ENCODE measurements at places on chromosomes 13 and 19.

- DNase-seq = peak; percentile 20
Observed at GRCh38 chr19:15199661-15200552, 888 bp downstream of the NOTCH3 start.

- no peak for DNase-seq
Observed at GRCh38 chr13:20981370-20982095, 79.0 kb upstream of the XPO4 start.

DNA sequence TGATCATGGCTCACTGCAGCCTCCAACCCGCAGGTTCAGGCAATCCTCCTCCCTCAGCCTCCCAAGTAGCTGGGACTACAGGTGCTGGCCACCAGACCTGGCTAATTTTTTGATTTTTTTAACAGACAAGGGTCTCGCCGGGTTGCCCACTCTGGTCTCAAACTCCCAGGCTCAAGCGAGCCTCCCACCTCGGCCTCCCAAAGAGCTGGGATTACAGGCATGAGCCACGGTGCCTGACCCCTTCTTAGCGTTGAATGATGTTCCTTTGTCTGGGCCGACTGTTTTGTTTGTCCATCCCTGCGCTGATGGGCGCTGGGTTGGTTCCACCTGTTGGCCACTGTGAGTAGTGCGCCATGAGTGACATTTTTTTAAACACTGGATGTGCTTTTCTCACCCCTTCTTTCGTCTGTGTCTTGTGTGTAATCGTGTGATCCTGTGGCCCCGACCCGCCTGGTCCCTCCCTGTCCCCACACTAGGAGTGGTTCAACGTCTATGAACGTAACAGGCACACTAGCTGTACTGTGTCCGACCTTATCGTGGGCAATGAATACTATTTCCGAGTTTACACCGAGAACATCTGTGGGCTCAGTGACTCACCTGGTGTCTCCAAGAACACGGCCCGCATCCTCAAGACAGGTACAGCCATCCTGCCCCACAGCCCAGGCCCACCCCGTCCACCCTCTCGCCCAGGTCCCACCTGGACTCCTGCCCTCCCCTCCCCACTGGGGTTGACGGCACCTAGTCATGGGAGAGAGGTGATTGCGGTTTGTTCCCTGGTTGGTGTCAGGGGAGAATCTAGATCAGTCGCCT, 15.0 kb upstream of the EMC10 start:
- DNase-seq = peak; percentile 34

DNA sequence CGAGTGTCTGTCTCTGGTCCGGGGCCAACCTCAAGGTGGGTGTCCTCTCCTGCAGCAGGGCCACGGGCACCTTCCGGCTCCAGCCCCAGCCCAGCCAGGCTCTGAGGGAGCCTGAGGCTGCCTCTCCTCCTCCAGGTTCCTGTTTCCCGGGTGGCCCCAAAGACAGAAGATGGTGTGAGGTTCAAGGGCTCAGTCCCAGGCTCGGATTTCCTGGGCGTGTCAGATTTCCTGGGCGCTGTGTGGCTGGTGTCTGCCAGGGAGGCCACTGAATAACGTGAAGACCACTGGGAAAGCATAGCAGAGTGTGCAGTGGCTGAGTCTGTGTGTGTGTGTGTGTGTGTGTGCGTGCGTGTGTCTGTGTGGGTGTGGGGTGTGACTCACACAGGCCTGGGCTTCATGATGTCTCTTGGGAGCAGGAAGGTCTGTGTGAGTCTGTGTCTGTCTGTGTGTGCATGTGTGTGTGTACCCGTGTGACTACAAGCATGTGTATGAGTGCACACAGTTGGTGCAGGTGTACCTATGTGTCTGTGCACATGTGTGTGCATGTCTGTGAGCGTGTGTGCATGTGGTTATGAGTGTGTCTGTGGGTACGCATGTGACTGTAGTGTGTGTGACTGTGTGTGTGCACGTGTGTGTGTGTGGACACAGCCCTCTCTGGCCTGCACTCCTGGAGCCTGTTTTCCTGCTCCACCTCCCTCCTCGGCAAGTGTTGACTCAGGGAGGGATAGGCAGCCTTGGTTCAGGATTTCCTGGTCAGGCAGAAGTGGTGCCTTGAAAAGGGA, 28.3 kb downstream of the CEBPA start:
- DNase-seq = no peak

GRCh38 chr19:4369109-4369887, 25.9 kb downstream of the MPND start:
- no peak for DNase-seq
